ENCODE measurements at places on chromosomes 2 and 18.

DNA sequence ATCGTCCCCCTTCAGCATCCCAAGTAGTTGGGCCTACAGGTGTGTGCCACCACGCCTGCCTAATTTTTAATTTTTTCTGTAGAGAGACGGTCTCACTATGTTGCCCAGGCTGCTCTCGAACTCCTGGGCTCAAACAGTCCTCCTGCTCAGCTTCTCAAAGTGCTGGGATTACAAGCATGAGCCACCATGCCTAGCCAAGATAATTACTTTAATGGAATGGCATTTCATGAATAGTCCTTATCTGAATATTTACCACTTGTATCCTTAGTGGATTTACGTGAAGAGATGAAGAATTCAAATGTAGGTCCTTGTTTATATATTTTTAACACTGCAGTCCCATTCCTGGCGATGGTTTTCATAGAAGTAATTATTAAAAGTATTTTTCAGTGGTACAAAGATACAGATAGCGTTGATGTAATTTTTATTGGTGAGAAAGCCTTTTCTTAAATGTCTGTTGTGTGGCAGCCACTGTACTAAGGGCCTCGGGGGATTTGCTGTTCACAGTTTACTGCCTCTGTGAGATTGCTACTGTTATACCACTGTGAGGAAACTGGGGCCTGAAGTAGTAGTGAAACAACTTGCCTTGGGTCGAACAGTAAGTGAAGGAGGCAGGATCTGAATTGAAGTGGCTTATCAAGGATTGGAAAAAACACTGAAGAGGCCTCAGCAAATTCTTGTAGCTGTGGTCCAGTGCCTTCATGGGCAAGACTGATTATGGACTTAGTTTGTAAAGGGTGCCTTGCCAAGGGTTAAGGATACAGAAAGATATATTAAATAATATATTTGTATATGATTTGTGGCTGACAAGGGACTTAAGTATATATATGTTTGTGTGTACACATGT lies 151.2 kb downstream of the PRPF40A start:
- DNase-seq = no peak

GRCh38 chr2:233131936-233132720 lies 72.0 kb downstream of the INPP5D start:
- no peak for DNase-seq

DNA sequence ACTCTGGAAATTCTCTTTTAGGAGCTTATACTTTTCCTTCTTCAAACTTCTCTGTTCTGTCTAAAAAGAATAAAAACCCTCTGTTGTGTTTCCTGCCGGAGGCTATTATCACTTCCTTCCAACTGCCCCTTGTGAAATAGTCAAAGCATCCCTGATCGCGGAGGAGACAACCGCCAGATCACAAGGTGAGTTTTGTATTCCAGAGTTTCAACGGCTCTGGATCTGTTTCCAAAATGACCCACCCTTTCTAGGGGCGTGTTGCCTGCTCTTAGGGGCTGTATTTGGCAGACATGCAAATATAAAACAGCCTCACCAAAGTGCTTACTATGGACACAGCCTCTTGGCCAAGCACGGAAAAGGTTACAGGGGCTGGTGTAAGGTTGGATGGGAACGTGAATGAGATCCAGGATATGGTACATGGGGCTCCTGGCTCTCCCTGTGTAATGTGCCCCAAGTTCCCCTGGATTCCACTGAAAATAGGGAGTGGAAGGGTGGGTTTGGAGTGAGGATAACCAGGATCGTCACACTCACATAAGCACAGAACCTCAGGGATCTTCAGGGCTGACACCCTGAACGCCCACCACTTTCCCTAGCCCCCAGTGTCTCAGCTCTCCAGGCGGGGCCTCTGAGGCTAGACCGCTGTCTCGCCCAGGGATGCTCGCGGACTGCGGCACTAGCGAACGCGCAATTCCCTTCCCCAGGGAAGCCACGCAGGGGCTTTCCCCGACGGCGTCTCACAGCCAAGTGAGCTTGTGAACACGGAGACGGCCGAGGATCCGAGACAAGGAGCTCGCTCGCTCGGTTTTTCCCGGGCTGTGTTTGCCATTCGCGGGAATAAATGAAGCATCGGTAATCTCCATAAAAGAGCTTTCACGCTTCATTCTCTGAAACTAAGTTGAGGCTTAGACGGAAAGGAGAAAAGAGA lies 14.4 kb downstream of the EN1 start:
- DNase-seq = no peak

DNA sequence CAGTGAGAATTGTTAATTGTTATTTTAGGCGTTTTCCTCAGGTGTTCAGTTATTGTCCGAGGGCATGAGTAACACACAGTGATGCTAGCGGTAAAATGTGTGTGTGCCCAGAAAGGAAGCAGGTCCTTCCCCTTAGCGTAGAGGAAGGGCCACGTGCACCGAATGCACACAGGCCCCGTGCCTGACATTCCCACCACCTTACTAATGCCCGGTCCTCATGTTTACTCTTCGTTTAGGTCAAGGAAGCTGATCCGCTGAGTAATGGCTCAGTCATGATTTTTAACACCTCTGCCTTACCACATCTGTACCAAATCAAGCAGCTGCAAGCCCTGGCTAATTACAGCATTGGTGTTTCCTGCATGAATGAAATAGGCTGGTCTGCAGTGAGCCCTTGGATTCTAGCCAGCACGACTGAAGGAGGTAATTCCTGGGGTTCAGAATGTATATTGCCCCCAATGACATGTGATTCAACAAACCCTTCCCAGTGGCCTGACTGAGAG lies 76.7 kb downstream of the MERTK start:
- DNase-seq = peak; percentile 15

DNA sequence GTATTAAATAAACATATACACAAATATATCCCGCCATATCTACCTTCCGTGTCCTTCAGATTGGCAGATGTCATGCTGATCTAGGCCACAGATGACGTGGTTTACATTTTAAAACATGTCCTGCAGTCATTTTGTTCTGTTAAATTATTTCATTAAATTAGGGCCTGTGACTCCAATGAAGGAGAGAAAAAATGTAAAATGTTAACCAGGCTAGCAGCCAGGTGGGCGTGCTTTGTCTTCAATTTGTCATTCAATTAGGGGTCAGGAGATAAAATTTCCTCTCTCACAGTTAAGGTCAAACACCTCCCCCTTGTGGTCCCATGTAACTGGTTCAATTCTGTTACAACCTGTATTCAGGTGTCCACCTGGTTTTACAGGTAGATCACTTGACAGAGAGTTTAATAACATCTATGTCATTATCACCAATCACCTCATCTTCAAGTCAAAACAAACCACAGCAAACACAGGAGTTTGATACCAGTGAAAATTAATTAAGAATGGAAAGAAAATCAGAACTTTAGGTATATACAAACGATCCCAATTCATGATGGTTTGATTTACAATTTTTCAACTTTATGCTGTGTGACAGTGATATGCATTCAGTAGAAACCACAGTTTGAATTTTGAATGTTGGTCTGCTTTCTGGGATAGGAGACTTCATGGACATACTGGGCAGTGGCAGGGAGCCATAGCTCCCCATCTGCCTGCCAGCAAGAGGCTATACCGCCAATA lies 339.4 kb downstream of the CMPK2 start:
- DNase-seq = no peak

- no peak for DNase-seq
These were observed 37.9 kb downstream of the MOGAT1 start for GRCh38 chr2:222709191-222709891.

- DNase-seq = no peak
These were observed 252.3 kb downstream of the HAUS1 start for GRCh38 chr18:46356278-46357033.

- DNase-seq = no peak
These were observed 639.9 kb downstream of the ERBB4 start for GRCh38 chr2:211898702-211899101.

DNA sequence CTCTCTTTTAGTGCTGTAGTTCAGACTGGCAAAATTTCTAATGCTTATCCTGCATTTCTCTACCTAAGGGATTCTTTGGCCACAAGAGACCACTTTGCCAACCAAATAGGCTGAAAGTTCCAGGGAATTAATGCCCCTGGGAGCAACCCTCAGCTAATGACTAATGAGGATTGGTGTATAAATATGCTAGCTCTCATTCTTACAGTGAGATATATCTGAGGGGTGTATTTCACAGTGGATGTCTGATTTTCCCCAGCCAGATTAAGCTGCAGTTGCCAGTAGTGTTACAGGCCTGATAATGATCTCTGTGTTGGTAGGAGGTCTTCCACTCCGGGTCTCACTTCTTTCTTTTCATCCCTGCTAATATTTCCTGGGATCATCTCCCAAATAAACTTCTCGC lies 90.4 kb downstream of the GULP1 start:
- no peak for DNase-seq

- DNase-seq = peak; percentile 84
These were observed 4.2 kb downstream of the HOXD11 start for GRCh38 chr2:176111309-176111663.

GRCh38 chr2:190569994-190570755 lies 35.7 kb upstream of the NEMP2 start:
- no peak for DNase-seq

DNA sequence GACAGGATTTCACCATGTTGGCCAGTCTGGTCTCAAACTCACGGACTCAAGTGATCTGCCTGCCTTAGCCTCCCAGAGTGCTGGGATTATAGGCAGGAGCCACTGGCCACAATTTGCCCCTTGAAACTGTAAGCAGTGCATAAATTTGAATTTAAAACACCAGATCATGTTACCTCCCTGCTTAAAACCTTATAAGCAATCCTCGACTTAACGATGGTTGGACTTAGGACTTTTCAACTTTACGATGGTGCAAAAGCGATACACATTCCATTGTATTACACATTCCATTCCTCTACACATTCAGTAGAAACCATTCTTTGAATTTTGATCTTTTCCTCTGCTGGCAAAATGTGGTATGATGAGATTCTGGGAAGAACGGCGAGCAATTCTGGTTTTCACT lies 23.2 kb upstream of the EFR3B start:
- DNase-seq = no peak

GRCh38 chr2:43269706-43270105 lies 43.3 kb upstream of the ZFP36L2 start:
- no peak for DNase-seq

GRCh38 chr2:227020416-227020815 lies 143.6 kb downstream of the COL4A4 start:
- no peak for DNase-seq

DNA sequence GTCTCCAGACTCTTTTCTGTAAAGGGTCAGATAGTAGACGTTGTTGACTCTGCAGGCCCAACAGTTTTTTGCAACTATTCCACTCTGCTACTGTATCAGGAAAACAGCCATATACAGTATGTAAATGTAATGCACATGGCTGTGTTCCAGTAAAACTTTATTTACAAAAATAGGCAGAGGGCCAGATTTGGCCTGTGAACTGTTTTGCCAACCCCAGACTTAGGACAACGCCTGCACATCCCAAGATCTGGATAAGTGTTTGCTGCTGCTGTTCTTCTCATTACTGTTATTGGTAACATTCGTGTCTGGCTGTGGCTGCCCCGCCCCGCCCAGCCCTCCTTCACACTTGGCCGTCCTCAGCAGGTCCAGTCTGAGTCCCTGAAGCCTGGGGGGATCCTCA lies 94.6 kb upstream of the MCFD2 start:
- DNase-seq = no peak

DNA sequence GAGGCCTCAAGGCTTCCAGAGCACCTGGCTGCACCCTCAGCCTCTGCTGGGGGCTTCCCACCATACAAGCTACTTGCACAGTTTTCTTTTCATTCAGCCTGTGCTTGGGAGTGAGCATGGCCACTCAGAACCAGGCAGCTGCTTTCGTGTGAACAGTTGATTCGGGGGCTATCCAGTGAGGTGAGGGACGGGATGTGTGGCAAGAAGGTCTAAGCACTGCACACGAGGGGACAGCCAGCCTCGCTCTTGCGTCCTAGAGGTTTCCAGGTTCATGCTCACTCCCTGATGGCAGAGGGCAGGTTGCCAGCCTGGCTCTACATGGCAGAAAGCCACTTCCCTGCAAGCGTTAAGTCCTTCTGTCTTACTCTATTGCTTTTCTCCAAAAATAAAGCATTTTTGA lies 146.2 kb downstream of the MBP start:
- no peak for DNase-seq

DNA sequence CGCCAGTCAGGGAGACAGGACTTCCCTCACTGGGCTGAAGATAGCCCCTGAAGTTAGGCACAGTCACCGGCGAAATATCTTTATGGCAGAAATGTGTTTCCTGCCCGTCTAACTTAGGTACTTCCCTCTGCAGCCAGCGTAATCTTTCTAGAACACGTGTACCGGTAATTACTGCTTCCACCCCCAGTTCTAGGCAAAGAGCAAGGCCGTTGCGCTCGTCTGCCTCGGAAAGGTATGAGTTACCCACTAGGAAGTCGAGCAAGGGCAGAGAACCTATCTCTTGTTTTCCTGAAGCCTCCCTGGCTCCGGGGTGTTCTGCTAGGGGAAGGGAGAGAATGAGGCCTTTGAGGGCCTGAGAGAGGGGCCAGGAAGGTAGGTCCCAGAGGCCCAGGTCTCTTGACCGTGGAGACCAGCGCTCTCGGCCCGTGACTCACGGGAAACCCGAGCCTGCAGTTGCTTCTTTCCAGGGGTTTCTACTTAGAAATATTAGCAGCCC lies 70.0 kb downstream of the TWSG1 start:
- DNase-seq = no peak

DNA sequence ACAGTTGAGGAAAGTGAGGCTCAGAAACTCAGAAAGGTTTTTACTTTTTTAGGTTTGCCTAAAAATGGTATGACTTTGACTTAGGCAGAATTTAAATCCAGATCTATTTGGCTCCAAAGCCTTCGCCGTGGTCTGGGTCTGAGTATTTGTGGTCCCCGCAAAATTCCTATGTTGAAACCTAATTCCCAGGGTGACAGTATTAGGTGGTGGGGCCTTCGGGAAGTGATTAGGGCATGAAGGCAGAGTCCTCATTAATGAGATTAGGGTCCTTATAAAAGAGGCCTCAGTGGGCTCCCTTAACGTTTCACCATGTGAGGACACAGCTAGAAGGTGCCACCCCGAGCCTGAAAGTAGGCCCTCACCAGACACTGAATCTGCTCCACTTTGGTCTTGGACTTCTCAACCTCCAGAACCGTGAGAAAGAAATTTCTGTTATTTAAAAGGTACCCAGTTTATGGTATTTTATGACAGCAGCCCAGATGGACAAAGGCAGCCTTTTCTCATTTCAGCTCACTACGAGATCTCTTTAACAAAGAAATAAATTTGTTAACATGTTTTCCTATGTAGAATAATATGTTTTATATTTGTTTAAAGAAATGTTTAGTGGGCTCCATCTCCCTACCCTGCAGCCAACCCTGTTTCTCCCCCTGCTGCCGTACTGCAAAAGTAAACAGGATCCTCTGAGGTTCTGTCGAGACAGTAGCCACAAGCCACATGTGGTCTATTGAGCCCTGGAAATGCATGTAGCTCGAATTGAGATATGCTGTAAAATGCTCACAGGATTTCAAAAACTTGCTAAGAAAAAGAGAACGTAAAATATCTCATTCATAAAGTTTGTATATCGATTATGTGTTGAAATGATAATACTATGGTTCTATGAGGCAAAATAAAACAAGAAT lies 80.6 kb downstream of the MOGAT1 start:
- no peak for DNase-seq

DNA sequence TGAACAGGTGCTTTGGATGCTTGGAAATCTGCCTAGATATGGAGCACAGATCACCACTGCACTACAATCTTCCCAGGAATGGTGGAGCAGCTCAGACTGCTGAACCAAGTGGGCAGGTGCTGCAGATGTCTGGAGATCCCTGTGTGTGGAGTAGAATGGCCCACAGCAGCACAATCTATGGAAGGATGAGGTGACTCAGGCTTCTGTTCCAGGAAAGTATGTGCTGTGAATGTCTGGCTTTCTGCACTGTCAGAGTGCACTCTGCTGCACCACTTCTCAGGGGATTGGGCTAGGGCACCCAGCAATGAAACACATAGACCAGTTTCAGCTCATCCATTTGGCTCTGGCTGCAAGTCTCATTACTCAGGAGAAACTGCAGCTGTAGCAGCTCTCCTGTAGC lies 865.4 kb upstream of the NXPH2 start:
- DNase-seq = no peak
